ENCODE measurements at places on chromosomes 3 and 15.

DNA sequence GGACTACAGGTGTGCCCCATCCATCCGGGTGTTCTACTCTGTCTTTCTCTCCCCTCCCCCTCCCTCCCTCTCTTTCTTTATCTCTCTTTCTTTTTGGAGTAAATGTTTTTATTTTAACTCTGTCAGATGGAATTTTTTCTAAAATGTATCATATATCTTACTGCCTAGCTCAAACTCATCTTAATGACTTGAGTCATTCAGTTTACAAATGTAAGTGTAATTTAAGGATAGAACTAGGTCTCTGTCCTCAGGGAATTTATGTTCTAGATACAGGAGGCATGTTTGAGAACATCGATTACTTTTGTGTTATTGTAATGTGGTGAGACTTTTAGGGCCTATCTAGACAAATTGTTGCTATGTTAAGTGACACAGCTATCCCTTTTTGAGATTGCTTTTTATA lies 3.5 kb downstream of the TBC1D23 start:
- no peak for DNase-seq

GRCh38 chr3:156483961-156484787 lies 70.7 kb downstream of the SSR3 start:
- peak; percentile 71 for DNase-seq

DNA sequence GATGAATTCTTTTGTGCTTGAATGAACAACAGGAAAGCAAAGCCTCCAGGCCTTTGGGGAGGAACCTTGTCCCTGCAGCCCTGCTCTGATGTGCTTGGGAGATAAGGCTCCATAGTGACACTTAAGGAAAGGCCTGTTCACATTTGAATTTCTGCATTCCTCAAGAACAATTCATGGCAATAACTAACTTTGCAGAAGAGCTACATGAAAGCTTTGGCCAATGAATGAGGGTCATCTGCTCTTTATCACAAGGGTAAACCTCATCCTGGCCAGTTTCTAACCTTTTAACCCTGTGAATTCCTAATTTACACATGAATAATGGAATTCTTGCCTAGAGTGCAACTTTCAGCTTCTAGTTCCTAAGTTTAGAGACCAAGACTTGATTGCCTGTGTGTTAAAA lies 5.6 kb downstream of the PRTG start:
- peak; percentile 85 for DNase-seq

DNA sequence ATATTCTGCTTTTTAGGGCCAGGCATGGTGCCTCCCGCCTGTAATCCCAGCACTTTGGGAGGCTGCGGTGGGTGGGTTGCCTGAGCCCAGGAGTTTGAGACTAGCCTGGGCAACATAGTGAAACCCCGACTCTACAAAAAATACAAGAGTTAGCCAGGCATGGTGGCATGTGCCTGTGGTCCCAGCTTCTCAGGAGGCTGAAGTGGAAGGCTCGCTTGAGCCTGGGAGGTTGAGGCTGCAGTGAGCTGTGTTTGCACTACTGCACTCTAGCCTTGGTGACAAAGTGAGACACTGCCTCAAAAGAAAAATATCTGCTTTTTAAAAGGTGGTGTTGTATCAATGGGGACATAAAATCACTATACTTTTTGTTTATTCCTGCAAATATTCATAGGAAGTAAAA lies 112.8 kb downstream of the C3orf38 start:
- no peak for DNase-seq

- peak; percentile 85 for DNase-seq
Observed at GRCh38 chr3:123870033-123870432, 14.1 kb downstream of the MYLK start.

DNA sequence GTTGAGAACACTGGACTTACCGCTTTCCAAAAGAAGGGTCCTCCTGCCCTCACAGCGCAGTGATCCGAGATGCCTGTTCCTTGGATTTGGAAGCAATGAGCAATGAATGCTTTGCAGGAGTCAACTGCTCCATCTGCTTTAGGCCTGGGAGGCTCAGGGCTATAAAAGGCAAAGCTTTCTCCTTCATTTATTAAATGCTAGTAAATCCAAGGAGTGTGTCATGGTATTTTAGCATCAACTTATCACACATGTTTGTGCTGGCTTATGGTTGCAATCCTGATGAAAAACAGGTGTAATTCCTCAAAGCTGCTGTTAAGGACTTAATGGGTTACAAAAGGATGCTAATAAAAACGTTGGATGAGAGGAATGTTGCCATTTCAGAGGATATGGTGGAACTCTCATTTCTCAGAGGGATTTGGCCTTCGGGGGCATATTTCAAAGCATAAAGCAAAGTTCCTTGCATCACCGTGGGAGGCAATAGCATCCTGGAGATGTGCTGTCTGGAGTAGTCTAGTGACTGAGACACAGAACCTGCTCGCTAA lies 158.5 kb upstream of the TPM1 start:
- no peak for DNase-seq

- no peak for DNase-seq
Observed at GRCh38 chr3:141087778-141088130, 36.6 kb downstream of the SPSB4 start.

GRCh38 chr3:114558271-114558670 lies 264.4 kb downstream of the TIGIT start:
- DNase-seq, result peak; percentile 47

DNA sequence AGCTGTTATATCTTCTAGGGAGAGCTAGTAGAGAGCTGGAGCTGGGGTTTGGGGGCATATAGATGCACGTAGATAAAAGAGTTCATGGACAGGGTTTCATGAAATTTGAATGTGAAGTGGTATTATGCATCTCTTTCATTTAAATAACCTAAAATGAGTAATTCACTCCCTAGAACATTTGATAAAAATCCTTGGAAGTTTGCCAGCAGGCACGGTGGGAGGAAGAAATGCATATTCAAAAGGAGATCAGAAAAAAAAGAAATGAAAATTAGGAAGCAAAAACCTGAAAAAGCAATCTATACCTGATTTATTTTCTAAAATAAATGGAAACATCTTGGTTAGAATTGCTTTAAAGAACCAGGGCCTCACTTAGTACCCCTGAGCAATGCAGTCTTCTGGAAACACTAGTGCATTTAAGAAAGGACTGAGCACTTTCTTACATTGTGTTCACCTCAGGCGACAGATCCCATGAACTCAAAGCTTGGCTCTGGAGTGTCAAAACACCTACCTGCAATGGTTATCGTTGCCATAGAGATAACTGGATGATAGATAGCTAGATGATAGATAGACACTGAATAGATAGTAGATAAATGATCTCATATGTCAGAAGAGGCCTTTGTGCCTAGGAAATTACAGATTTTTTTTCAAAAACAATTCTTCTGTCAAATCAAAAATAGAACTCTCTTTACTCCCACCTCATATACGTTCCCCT lies 458.6 kb upstream of the THRB start:
- DNase-seq, result no peak

- no peak for DNase-seq
Observed at GRCh38 chr15:30889196-30889595, 14.5 kb upstream of the FAN1 start.

- DNase-seq, result peak; percentile 25
Observed at GRCh38 chr15:74783072-74783807, 1.4 kb downstream of the CSK start.

DNA sequence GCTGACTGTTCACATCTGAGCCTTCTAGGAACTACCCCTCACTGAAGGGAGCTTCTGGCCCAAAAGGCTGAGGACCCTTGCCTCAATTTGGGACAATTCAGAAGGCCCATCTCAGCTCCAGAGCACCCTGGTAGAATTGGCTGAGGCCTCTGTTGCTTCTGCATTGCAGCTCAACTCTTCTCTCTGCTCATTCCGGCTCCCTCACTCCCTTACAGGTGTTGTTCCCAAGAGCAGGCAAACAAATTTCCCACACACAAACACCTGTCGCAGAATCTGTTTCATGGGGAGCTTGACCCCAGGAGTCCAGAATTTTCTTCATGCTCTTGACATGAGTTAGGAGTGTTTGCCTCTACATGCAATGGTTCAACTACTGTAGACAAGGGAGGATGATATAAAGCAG lies 78.7 kb downstream of the CRYGS start:
- no peak for DNase-seq

GRCh38 chr3:59386165-59386564 lies 336.3 kb upstream of the CFAP20DC start:
- DNase-seq, result peak; percentile 44

DNA sequence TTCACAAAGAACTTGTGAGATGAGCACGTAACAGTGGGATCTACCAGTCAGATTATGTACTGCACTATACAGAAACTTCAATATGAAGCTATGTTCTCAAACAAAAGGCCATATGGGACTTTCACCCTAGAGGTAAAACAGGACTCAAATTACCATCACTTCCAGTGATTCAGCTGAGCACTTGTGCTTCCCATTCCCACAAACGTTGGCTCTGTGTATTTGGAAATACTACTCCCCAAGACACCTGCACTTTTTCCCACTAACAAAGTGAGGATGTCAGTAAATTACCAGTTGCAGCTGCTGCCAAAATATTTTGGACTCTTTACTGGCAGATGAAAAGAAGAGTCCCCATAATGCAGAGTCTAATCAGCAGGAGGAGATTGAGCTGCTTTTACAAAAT lies 1570.1 kb downstream of the SI start:
- DNase-seq, result no peak

- DNase-seq, result peak; percentile 33
Observed at GRCh38 chr3:72413228-72413627, 435.0 kb downstream of the SHQ1 start.

Measured in kidney tubule cell (primary cell).